ENCODE measurements at places on chromosomes 7 and 10. TPM values are rescaled to one million over a fixed set of nuclear protein-coding genes. Genes with fewer than 3 reads are reported as not detected.

- DNase-seq, result no peak
These were observed 8.4 kb downstream of the CPA2 start for GRCh38 chr7:130274983-130275591.

- DNase-seq, result no peak
These were observed 8.9 kb downstream of the AKR1E2 start for GRCh38 chr10:4834898-4835405.

DNA sequence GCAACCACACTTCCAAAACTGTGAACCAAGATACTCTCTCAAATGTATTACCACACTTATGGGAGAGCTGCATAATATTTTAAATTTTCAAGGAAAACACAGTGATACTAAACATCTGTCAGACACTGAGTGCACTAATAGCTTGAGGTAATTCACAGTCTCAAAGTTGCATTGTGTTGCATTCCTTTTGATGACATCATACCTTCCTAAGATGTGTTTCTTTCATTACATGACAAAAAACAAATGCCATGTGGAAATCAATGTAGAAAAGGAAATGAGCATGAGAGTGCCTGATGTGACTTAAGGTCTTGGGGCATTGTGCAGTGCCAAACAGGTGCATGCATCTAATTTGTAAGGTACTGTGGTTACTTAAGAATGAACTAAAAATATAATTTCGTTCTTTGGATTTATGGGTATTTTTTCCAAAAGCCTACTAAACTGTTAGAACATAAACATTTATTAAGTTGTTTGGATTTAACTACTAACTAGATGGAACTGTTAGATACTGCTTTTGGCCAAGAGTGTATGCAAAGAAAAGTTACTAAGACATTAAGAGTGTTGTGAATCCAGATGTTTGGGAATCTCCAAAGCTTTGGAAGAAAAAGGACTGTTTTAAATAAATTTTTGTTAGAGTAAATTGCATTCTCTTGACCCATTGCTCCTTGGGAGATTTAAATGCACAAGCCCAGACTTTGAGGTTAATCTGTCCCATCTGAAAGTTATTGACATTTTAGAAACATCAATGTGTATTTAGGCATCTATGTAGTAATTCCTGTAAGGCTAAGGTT is 496.2 kb upstream of the SEMA3D start:
- DNase-seq, result no peak

DNA sequence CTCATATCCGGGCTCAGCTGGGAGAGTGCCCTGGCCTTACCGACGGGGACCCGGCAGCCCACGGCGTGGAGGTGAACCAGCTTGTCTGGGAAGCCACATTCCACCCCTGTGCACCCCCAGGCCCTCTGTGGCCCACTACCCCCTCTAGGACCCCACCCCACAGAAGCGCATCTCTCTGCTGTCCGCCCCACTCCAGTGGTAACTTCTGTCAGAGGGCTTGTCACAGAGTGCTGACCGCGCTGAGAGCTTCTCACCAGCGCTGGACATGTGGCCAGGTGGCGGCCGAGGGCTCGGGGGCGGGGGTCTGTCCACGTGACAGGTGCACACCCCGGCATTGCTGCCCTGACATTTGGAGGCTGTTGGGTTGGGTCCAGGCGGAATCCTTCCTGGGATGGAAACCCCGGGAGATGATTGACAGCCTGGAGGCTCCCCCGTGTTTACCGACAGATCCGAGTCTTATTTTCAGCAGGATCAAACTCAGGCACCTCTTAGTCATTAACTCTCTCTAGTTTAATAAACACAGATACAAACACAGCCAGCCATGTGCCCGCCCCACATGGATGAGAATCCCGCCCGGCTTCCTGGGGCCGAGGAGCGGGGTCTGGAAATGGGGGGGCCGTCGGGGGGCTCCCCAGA is 5.1 kb downstream of the ELFN1 start:
- no peak for DNase-seq

DNA sequence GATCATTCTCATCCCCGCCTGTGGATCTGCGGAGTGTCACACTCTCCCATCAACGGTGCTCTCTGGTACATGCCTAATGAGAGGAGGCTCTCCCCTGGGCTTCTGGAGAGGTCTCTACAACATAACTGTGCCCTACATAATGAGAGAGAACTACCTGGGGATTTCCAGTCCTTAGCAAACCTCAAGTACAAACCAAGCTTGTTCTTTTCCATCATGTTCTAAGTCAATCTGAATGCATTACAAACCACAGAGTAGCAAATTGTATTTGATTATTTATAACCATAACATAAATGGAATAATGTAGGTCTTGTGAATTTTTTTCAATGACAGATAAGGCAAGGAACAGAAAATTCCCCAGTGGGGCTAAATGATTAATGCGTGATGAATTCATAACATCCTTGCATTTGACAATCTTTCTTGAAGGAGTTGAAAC is 412.4 kb upstream of the NRP1 start:
- peak; percentile 9 for DNase-seq

DNA sequence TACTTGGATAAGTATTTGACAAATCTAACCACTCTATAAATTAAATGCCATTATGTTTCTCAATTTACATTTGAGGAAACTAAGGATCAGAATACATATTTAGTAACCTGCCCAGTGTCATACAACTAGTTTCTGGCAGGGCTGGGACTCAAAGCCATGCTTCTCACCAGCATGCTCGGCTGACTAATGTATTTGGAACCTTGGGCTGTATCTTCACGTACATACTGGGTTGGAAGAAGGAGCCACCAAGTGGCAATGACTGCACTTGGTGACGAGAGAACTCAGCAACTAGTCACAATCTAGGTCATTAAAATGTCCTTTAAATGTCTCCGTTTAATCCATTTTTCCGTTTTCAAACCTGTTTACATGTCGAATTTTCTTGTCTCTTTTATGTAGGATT is 42.9 kb downstream of the CHRM2 start:
- peak; percentile 21 for DNase-seq

- DNase-seq, result no peak
These were observed 123.8 kb downstream of the GRID1 start for GRCh38 chr10:86242761-86243160.

- no peak for DNase-seq
These were observed 66.0 kb upstream of the SHH start for GRCh38 chr7:155878250-155878649.

Gene CYP3A4
- total RNA-seq, result 0.11 TPM

GRCh38 chr7:72015136-72015535 is 397.0 kb downstream of the CALN1 start:
- no peak for DNase-seq

DNA sequence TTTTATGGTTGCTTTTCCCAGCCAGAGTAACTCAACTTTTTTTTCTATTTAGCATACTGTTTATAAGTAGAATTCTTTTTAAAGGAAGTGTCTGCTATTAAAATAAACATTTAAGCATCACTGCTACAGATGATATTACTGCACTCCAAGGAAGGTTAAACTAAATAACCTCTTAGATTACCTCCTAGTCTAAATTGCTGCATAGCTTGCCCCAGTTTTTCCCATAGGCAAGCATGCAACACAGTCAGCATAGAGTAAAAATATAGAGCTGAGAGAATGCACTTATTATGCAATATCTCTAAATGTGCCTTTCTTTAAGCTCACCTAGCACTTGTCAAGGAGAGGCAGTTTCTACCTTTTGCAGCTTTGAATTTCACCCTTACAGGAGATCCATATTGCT is 1392.4 kb upstream of the CELF2 start:
- DNase-seq, result no peak

DNA sequence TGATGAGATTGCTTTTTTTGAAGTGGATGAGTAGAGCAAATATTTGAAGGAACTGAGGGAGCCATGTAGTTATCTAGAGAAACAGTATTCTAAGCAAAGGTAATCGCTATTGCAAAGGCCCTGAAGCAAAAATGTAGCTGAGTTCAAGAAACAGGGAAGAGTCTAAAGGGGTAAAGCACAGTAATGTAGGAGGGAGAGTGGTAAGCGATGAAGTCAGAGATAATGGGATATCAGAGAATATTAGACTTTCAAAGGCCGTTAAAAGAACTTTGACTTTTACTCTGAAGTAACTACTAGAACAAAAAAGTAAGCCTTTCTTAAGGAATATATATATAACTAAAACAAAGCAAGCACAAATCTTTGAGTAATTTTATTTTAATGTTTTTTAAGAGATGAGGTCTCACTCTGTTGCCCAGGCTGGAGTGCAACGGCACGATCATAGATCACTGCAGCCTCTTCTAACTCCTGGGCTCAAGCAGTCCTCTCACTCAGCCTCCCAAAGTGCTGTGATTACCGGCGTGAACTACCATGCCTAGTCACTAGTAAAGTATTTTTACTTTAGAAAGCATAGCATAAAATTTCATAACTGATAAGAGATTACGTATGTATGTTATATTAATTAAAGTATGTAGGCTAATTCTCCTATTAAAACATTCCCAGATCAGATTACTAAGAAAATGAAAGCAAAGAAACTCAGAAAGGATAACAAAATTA is 61.7 kb upstream of the OIT3 start:
- peak; percentile 8 for DNase-seq

GRCh38 chr10:68606918-68607317 is 46.8 kb downstream of the TET1 start:
- no peak for DNase-seq

- DNase-seq, result no peak
These were observed 85.2 kb downstream of the SORBS1 start for GRCh38 chr10:95475827-95476468.

Gene AQP1
- 1.0 TPM for total RNA-seq

GRCh38 chr7:159140170-159140910 is 4.3 kb downstream of the VIPR2 start:
- DNase-seq, result peak; percentile 39

- peak; percentile 67 for DNase-seq
These were observed 723.6 kb downstream of the INHBA start for GRCh38 chr7:40979296-40979695.
